ENCODE measurements at places on chromosomes 12 and 14.
A peak's percentile ranks its signal among the peaks of the same experiment; 100 is the strongest.

GRCh38 chr14:51849097-51849496, 11.3 kb upstream of the GNG2 start:
- DNase-seq = peak; percentile 28

GRCh38 chr14:77344377-77344996, 23.7 kb downstream of the GSTZ1 start:
- no peak for DNase-seq

- DNase-seq = no peak
These were observed at the start of gene HSPB8 for GRCh38 chr12:119178544-119179334. Gene HSPB8 (plus strand): TSS chr12:119178931. CDS start chr12:119179313, 382 bp downstream.

DNA sequence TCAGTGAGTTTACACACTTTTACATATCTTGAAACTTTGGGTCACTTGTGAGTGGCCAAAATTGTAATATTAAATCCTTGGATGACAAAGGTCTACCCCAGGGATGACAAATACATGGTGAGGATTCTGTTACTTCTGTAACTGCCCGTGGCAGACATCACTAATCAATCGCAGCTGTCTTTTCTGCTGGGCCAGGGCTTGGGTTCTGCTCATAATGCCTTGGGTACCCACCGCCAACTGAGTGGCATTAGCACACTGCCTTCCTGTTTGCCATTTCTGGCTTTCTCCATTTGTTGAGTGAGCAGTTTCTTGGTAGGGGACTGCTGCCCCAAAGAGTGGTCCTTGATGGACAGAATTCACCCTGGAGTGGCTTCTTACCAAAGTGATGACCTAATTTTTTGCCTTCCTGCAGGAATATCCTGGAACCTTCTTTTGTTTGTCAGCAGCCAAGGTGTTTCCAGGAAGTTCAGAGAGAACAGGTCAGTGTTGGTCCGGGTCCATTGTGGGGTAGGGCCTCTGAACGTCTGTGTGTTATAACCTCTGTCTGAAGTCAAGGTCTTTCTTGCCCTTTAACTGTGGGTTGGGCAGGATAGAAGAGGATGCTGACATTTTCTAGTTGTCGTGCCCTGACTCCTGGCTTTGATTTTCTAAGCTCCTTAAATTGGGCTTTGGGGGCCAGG, 6.2 kb downstream of the TSPAN9 start:
- DNase-seq = no peak

GRCh38 chr12:50786498-50787231, 22.8 kb downstream of the ATF1 start:
- DNase-seq = no peak

- no peak for DNase-seq
These were observed 23.8 kb upstream of the PPM1A start for GRCh38 chr14:60225265-60225664.

GRCh38 chr12:49195736-49196135, 6.9 kb upstream of the TUBA1A start:
- DNase-seq = no peak

Data from CD4-positive, alpha-beta T cell treated with Interleukin-6 for 4 hours (primary cell).